ENCODE measurements at places on chromosomes 11 and 22. TPM values are rescaled to one million over a fixed set of nuclear protein-coding genes. Genes with fewer than 3 reads are reported as not detected.

DNA sequence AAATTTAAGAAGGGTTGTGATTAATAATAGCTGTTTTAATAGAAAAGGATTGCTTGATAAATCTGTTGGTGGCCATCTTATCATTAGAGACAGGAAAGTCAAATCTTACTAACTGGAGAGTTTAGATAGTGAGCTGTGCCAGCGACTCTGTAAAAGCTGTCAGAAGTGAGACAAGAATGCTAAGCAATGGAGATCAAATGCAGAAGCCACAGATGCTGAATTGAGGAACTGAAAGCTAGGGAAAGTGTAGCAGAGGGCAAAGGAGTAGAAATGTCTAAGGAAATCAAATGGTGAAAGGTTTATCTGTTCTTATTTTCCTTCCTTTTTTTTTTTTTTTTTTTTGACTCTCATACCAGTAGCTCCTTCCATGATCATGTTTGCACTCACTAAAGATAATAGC is 13.7 kb downstream of the MS4A13 start:
- no peak for DNase-seq

GRCh38 chr11:17489751-17490150 is 13.1 kb upstream of the ABCC8 start:
- DNase-seq: no peak

DNA sequence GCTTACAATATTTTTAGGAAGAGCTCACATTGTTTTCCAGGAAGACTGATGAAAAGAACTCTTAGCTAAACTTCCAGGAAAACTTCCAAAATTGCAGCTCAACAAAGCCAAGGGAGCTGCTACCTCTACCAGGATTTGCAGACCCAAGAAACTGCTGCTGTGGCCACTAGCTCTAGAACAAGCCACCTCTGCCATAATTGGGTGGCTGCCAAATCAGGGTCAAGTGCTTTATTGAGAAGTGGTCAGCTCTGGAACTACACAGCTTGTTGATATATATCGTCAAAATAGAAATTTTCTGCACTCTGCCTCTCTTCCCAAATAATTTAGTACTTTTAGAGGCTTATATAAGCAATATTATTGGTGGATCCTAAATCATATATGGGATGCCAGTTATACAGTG is 371.8 kb upstream of the CHORDC1 start:
- no peak for DNase-seq

GRCh38 chr11:45410391-45411227 is 124.5 kb upstream of the SYT13 start:
- DNase-seq: no peak

DNA sequence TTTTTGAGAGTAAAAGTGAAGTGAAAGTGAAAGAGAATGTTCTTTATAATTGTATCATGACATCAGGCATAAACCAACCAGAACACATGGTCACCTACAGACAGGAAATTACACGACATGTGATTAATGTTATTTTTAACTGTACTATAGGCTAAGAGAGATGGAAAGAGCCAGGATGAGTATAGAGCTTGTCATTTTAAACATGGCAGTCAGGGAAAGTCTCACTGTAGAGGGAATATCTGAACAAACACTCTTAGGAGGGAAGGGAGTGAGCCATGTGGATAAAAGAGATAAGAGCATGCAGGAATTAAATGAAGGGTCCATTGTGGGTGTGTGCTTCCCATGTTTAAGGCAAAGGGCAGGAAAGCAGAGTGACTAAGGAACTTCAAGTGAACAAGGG is 599.1 kb upstream of the FAT3 start:
- DNase-seq: no peak

DNA sequence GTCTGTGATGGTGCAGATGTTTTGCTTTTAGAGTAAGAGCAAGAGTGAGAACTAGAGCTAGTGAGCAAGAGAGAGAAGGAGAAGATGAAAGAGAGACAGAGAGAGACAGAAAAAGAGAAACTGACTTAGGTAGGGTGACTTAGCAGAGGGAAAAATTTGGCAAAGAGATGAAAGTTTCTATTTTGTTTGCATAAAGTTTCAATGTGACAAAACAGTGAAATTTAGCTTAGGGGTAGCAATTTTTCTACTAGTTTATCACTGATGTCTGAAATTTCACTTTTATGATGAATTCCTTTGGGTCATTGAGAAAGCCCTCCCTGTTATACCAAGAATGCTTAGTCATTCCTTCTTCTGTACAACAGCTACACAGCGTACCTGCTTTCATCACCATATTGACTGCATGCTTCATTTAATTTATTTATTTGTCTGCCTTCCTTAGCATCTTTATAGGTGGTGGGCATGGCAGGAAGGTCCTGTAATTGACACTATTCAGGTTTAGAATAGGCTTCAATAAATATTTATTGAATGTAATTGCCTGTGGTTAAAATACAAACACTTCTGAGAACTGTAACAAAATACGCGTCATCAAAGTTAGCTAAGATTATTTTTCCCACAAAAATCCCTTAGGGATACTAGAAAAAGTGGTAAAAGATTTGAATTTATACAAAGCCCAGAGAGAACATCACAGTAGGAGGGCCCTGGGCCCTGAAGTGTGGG is 19.9 kb upstream of the CTSC start:
- no peak for DNase-seq

DNA sequence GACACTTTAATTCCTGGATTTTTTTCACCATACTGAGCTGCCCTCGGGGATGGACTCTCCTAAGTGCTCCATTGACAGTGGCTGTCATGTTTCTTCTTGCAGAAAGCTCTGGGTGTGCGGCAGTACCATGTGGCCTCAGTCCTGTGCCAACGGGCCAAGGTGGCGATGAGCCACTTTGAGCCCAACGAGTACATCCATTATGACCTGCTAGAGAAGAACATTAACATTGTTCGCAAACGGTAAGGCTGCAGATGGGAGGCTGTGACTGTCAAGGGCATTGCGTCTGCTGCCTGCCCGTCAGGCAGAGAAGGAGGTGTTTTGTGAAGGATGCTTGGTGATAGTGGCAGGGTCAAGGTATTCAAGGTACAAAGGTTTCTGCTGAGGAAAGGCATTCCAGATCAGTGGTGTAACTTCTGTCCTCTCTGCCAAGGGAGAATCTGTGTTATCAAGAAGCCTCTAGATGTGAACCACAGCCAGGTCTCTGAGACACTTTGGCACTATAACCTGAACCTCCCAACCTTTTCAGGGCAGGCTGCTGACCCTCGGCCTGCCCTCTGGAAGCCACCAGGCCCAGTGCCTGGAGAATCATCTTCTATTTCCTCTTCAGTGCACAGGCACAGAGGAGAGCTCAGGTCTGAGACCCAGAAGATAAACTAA is 30.8 kb downstream of the ACO2 start:
- no peak for DNase-seq

Gene SLC6A5
- not detected for total RNA-seq

Gene HEPHL1
- not detected for total RNA-seq

All from progenitor cell of endocrine pancreas (in vitro differentiated cells).